Esophagus squamous epithelium (tissue), 5 donors: ENCODE measurements at places on chromosomes 13 and 19.

- DNase-seq, result no peak
Measured at GRCh38 chr13:30125422-30126073, 181.8 kb downstream of the KATNAL1 start.

DNA sequence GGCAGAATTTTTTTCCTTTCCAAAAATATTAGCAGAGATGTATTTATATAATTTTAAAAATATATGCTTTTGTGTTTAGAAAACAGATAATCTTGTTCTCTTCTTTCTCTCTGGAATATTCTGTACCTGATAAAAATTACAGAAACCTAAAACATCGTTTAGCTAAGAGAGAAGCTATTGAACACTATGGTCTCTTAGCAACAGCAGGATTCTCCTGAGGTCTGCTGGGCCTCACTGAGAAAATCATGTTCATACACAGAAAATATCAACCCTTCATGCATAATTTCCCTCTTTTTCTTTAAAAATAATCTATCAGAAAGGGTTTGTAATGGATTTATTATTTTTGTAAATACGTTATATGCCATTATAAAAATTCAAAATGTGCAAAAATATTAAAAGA lies 242.2 kb downstream of the DCLK1 start:
- DNase-seq, result no peak

- no peak for DNase-seq
Measured at GRCh38 chr19:10102787-10103236, 334 bp upstream of the ANGPTL6 start.

DNA sequence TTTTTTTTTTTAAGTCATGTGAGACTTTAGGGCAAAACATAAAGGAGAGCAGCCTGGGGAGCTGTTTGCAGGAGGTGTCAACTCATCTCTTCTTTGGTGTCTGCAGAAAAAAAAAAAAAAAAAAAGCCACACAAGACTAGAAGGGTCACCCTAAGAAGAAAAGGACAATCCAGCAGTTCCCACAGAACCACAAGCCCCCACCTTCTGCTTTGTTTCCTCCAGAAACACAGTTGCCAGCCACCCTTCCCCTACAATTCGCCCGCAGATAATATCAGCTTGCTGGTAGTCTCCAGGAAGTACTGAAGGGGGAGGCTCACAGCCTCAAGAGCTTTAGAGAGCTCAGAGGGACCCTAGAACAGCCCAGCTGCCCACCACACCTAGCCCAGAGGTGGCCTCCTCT lies 22.3 kb upstream of the ZBTB7A start:
- DNase-seq, result no peak

DNA sequence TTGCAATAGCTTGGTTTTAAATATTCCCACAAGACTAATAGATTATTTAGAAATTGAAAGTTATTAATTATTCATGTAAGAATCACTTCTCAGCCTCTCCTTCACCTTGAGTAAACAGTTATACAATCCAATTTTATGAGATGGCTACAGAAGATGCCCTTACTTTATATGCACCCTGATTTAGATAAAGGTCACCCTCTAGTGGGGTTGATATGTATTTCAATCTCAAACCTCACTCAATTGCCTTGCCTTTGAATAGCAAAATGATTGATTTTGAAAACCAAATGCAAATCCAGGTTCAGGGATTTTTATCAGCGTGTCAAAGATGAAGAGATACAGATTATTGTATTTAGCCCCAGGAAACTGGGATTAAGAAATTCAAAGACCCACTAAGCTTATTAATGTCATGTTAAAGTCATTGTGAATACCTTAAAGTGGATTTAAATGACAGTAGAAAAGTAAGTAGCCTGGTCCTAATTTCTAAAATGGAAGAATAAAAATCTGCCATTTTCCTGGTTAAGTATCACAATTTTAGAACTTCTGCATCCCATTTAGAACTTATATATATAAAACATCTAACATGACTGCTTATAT lies 305.1 kb downstream of the ITGBL1 start:
- DNase-seq, result no peak

- no peak for DNase-seq
Measured at GRCh38 chr13:30810261-30810701, 74.9 kb downstream of the ALOX5AP start.

GRCh38 chr19:17136617-17137016 lies 61.0 kb downstream of the MYO9B start:
- DNase-seq, result no peak

- DNase-seq, result no peak
Measured at GRCh38 chr19:48961673-48962028, 3.5 kb upstream of the FTL start.

DNA sequence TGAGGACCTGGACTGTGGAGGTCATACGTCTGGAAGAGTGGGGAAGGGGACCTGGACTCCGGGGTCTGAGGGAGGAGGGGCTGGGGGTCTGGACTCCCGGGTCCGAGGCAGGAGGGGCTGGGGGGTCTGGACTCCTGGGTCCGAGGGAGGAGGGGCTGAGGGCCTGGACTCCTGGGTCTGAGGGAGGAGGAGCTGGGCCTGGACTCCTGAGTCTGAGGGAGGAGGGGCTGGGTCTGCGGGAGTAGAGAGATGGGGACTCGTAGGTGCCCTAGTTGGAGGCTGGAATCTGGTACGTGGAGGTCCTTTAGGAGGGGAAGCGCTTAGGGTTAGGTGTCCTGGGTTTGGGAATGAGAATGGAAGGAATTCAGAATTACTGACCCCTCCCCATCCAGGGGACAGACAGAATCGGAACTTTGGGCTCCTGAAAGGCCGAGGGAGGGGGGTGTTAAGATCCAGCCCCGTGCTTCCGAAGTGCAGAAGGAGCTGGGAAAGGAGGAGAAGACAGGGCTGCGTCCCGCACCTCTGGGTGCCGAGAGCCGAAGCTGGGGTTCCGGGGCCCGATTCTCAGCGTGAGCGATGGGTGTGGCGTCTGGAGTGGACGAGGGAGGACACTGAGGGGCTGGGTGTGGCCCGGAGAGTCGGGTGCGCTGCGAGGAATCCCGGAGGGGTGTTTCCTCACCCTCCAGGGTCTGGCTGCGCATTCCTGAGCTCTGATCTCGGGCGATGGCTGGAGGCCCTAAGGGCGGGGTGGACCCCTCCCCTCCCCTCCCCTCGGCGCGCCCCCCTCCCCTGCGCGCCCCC lies 608 bp downstream of the MYADM start:
- no peak for DNase-seq

GRCh38 chr13:20685092-20685491 lies 18.4 kb upstream of the IL17D start:
- no peak for DNase-seq

DNA sequence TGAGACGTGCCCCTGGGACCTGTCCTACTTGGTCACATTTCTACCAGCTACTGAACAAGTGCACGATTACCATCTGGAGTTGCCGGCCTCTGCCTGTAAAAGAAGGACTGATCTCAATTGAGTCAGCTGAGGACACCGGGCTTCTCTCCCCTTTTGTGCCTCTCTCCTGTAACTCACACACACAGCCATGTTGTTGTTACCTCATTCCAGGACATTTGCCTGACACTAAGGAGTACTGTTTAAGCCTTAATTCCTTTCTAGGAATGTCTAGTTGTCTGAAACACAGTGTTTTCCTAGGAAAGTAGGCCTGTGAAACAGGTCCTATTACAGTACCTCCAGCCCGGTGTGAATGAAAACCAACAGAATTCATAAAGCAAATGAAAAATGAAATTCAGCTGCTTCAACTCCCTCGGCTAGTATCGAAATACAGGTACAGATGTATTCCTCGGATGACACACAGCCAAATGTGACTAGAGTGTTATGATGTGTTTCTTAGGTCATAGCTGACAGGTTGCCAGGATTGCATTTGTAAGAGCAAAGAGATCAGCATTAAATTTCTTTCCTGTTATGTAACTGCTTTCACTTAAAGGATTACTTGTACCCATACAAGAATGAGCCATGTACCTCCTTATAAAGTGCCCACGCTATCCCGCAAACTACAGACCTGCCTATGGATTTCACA lies 152.0 kb upstream of the IRS2 start:
- no peak for DNase-seq

GRCh38 chr13:97549201-97549600 lies 115.2 kb downstream of the RAP2A start:
- no peak for DNase-seq

DNA sequence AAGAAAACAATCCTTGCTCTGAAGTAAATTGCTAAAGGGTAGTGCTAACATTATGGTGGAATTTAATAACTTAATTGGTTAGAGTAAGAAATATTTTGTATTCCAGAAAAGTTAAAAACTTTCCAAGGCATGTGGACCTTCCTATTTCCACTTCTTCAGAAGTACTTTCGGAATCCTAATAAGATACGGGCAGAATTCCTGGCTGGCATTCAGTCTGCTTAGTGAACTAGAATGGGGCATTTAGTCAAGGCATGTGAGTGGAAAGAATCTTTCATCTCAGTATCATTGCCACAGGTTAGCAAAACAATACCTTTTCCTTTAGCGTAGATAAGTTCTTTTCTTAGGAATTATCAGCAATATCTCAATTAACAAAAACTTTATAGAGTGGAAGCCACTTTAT lies 85.1 kb downstream of the TNFRSF19 start:
- no peak for DNase-seq

GRCh38 chr13:21639561-21639960 lies 31.3 kb upstream of the FGF9 start:
- DNase-seq, result no peak

- no peak for DNase-seq
Measured at GRCh38 chr19:47742634-47743033, 2.7 kb upstream of the NOP53 start.

DNA sequence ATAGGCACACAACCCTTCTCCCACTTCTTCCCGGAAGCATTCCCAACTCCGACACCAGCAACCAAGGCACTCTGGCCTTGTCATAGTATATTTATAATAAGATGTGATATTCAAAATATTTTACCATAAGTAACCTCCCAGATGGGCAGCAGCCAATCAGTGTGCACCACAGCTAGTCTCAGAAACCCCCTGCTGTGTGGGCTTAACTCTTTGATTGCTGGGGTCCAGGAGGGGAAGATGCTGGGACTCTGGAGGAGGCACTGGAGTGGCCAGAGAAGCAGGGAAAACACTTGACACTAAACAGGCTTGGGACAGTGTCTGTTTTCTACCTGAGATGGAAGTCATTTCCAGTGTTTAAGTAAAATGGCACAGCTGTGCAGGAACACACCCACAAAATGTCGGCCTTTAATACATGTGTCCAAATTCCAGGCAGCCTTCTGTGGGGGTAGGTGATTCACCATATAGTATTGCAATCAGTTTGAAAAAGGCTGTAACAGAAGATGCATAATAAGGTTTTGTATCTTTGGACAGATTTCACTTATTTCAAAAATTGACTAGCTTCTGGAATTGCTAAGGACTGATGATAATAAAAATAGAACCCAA lies 100.7 kb downstream of the MBNL2 start:
- no peak for DNase-seq

GRCh38 chr19:55258476-55258827 lies 365 bp downstream of the PPP6R1 start:
- no peak for DNase-seq

GRCh38 chr13:114038211-114038613 lies 64.3 kb upstream of the C13orf46 start:
- no peak for DNase-seq

- DNase-seq, result no peak
Measured at GRCh38 chr19:7833225-7834099, 3.4 kb downstream of the EVI5L start.

DNA sequence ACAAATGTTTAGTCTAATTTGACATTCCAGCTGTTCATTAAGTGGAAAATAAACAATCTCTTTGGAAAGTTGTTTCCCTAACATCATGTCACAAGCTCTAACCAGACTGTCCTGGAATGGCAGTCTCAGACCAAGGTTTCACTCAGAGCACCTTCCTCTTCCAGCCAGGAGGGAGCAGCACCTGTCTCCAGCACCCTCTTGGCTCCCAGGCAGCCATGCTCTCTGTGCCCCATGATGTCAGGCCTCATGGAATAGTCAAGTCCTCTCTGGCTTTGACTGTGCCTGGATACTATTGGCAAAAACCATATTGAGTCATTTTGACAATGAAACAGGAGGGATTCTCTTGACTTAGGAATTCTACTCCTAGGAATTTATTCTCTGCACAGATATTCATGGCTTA lies 171.4 kb downstream of the OXGR1 start:
- no peak for DNase-seq

DNA sequence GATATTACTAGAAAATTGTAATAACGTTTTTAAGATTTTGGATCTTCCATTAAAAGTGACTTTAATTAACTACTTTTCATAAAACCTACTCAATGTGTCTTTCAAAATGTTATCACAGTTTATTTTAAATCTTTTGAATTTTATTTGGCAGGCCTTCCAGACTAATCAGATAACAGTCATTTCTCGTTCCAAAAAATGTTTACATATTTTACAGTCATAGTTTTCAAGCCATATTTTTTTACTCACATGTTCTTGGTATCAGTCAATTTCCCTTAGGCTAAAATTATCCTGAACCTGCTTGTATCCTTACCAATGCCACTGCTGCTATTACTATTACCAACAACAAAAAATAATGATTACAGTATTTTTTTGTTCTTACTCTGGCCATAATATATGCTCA lies 1783.5 kb downstream of the SLITRK5 start:
- DNase-seq, result no peak

- no peak for DNase-seq
Measured at GRCh38 chr13:67772807-67773453, 542.8 kb upstream of the PCDH9 start.

DNA sequence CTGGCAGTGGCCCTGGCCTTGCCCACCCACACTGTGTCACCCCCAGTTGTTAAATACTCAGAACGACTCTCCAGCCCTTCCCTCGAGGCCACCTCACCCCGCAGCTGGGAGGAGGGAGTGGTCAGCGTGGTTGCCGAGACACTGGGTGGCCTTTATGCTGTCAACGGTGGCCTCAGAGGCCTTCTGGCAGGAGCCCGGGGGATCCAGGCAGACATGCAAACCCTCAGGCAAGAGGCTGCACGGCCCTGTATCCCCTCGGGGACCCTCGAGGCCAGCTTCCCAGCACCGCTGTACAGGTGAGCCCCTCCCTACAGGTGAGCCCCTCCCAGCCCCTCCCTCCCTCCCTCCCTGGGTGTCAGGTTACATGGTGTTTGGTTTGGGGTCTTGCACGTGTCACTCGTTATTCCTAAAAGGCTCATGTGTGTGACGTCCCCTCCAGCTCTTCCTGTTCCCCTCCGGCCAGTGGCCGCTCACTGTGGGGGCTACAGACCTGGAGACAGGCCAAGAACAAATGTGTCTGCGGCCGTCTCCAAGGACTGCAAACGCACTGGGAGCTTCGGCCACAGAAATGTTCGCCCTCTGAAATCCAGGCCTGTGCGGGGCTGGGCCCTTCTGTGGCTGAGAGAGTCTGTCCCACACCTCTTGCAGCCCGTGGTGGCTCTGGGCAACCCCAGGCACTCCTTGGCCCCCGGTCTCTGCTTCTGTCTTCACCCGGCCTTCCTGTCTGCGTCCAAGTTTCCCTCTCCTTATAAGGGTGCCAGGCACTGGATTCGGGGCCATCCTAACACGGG lies at the start of gene TEKTIP1:
TSS of gene TEKTIP1 (plus strand) at position 210 of the 791 bp plus-strand sequence. CDS start at position 214, 4 bp downstream.
- DNase-seq, result no peak

- DNase-seq, result no peak
Measured at GRCh38 chr13:29676941-29677452, 81.5 kb upstream of the SLC7A1 start.

- no peak for DNase-seq
Measured at GRCh38 chr19:5144545-5145179, 175.7 kb downstream of the KDM4B start.

- DNase-seq, result no peak
Measured at GRCh38 chr13:55359067-55359466, 1781.7 kb upstream of the PRR20A start.

GRCh38 chr19:17079710-17080439 lies 4.3 kb downstream of the MYO9B start:
- DNase-seq, result peak; percentile 49

- DNase-seq, result no peak
Measured at GRCh38 chr19:13506471-13506820, at the start of gene CACNA1A. TSS of gene CACNA1A (minus strand) at chr19:13506479. CDS start at chr19:13506224, 255 bp downstream.

- no peak for DNase-seq
Measured at GRCh38 chr19:38799104-38799503, 10.1 kb downstream of the LGALS7B start.
